Activated T-cell treated with anti-CD3 and anti-CD28 coated beads, Interleukin-2, amount 50 U/mL, for 72 hours (primary cell): ENCODE measurements at places on chromosomes 2 and 18.

DNA sequence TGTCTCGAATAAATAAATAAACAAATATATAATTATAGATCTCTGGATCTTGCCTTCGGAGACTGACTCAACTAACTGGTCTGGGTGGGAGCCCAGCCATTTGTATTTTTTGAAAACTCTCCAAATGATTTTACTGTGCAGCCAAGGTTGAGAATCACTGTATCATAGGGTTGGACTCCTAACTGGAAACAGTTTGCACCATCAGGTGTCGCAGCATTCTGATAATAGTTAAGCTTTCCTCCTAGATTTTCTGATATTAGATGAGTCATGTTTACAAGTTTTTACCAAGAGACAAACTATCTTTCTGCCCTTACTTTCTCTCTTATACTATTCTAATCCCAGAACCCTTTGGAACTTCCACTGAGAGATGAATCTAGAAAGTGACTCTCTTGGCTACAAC is 16.8 kb downstream of the IL37 start:
- no peaks in the 10 kb centered on the region for H3K4me1 ChIP-seq
- H3K36me3 ChIP-seq: no peaks in the 10 kb centered on the region
- DNase-seq: no peak

DNA sequence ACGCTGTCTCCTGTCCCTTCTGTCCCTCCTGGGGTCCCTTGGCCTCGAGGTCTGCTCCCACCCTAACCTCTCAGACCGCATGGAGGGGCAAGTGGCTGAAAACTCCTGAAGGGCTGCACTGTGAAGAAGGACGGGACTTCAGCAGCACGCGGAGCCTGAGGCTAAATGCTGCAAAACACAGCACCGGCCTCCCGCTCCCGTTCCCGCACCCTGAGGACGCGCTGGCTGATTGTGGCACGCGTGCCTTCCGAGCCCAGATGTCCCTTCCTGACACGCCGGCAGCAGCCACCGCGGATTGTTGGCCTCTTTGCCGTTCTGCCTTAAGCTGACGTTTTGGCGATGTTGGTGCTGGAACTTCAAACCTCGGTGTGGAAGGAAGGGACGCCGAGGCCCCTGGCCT is 125.9 kb upstream of the CTDP1 start:
- H3K36me3 ChIP-seq: no peaks in the 10 kb centered on the region
- no peaks in the 10 kb centered on the region for H3K27me3 ChIP-seq
- H3K4me3 ChIP-seq: no peak overlapping the region

DNA sequence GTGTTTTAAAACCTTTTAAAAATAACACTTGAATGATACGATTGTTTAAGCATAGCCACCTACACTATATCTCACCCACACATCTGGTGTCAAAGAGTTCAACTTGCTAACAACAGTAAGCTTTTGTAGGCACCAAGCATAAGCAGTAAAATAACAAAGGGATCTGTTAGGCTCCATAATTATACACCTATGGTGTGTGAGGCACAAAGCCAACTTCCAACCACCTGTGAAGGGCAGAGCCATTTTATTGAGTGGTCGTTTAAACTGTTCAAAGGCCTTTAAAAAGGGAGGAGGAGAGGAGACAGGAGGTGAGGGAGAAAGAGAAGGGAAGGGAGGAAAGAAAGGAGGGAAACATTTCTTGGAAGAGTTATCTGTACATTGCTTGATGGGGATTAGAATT is 27.9 kb downstream of the NEMP2 start:
- no peak overlapping the region for H3K4me3 ChIP-seq
- peaks cover 7% of the 10 kb centered on the region for H3K36me3 ChIP-seq
- H3K4me1 ChIP-seq: peaks cover 9% of the 10 kb centered on the region
- H3K27me3 ChIP-seq: no peaks in the 10 kb centered on the region
- peak overlapping the region; percentile 83 for H3K27ac ChIP-seq

DNA sequence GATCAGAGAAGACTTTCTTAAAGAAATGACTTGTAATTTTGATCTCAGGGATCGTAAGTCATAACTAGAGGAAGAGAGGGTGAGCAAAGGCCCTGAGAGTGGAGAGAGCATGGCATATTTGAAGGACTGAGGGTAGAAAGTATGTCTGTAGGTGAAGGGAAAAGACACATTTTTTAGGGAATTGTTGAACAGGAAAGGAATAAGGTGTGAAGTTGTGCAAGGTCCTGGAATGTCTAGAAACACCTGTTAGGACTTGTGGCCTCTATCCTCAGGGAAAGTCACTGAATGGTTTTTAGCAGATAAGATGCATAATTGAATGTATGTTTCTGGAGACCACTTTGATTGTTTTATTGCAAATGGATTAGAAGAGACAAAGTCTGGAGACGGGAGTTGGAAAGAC is 62.5 kb upstream of the ACTR3 start:
- no peak overlapping the region for H3K27ac ChIP-seq
- no peaks in the 10 kb centered on the region for H3K27me3 ChIP-seq
- H3K4me1 ChIP-seq: no peaks in the 10 kb centered on the region
- no peaks in the 10 kb centered on the region for H3K36me3 ChIP-seq
- no peak overlapping the region for H3K4me3 ChIP-seq

DNA sequence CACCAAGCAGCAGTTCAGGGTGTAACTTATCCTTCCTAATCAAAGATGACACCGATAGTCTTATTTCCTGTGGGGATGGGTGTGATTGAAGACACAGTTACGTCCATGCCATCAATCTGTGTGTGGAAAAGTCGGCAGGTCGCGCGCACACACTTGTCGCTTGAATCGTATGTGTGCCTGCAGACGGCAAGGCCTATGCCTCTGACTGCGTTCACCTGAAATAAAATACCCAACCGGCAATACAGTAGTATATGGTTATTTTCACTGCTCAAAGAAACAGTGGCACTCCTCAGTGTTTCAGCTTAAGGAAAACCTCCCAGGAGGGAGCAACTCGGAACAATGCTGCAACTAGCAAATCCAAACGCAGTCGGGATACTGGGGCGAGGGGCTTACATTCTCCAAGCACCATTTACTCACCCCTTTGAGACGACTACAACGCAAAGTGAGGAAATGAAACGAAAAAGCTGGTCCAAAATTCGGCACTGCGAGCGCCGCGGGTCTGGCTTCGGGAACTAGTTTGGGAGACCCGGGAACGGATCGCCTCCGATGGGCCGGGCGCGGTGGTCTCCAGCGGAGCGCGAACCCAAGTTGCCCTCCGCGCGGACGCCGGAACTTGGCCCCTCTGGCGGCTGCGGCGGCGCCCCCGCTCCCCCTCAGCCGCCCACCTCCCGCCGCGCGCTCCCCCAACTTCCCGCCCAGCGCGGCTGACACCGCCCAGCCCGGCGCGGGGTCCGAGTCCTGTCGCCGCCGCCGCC is 675 bp downstream of the PRKD3 start:
- peak overlapping the region; percentile 92 for H3K27ac ChIP-seq
- H3K4me1 ChIP-seq: peaks cover 43% of the 10 kb centered on the region
- peak; percentile 25 for DNase-seq
- peaks cover 2% of the 10 kb centered on the region for H3K36me3 ChIP-seq
- peaks cover 39% of the 10 kb centered on the region for H3K27me3 ChIP-seq

DNA sequence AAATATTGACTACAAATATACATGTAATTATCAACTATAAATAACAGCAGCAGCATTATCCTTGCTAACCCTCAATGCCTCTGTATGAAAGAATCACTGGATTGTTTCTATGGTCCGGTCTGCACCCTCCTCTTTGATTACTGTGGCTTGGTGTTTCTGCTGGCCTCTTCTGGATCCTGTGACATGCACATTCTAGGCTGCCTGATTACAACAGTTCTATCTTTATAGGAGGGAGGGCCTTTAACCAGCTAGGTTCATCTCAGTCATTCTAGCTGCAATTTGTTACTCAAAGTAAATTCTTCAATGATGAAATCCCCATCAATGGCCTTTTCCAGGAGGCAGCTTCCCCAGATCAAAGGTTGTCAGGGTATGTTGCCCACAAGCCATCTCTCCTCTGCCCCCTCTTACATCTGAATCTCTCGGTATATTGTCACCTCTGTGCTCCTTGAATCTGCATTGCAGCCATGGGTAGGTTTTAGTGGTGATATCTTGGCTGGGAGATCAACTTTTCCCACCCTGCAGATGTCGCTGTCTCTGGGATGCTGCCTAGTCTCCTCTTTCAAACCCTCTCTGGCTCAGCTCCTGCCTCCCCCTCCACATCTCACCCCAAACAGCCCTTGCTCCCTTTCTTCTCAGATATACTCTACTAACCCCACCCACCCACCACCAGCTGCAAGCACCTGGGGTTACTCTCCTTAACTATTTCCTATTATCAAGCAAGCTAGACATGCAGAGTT is 106.2 kb upstream of the BZW1 start:
- H3K36me3 ChIP-seq: peaks cover 3% of the 10 kb centered on the region
- H3K4me1 ChIP-seq: peaks cover 81% of the 10 kb centered on the region
- H3K4me3 ChIP-seq: no peak overlapping the region
- peak overlapping the region; percentile 6 for H3K27ac ChIP-seq
- DNase-seq: peak; percentile 19
- peaks cover 6% of the 10 kb centered on the region for H3K27me3 ChIP-seq

GRCh38 chr18:63963615-63964256 is 6.1 kb upstream of the SERPINB8 start:
- H3K4me3 ChIP-seq: no peak overlapping the region
- H3K27me3 ChIP-seq: peaks cover 5% of the 10 kb centered on the region
- no peaks in the 10 kb centered on the region for H3K4me1 ChIP-seq
- DNase-seq: peak; percentile 29

GRCh38 chr2:27765621-27766286 is 5.8 kb upstream of the MRPL33 start:
- no peaks in the 10 kb centered on the region for H3K36me3 ChIP-seq
- peak overlapping the region; percentile 10 for H3K27ac ChIP-seq
- peak overlapping the region; percentile 48 for H3K4me3 ChIP-seq
- peaks cover 13% of the 10 kb centered on the region for H3K4me1 ChIP-seq
- no peaks in the 10 kb centered on the region for H3K27me3 ChIP-seq

DNA sequence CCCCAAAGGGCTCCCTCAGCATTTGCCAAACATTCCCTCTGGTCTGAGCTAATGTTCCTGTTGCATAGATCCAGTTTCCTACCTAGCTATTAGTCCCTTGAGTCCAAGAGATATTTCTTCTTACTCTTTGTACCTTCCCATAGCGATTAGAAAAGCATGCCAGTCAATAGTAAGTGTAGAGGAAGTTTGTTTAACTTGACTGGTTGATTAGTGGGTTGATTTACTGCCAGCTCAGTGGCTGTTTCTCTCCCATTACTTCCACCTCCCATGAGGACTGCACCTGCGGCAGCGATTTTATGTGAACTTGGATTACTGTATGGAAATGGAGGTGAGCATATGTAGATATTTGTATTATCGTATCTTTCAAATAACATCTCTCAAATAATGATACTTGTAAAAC is 1748.4 kb upstream of the CELF4 start:
- H3K27ac ChIP-seq: no peak overlapping the region
- no peak overlapping the region for H3K4me3 ChIP-seq
- no peaks in the 10 kb centered on the region for H3K27me3 ChIP-seq
- no peak for DNase-seq
- no peaks in the 10 kb centered on the region for H3K36me3 ChIP-seq

GRCh38 chr2:159803235-159803962 is 5.4 kb upstream of the CD302 start:
- H3K27me3 ChIP-seq: peaks cover 15% of the 10 kb centered on the region
- peaks cover 24% of the 10 kb centered on the region for H3K36me3 ChIP-seq
- H3K4me3 ChIP-seq: no peak overlapping the region
- peaks cover 33% of the 10 kb centered on the region for H3K4me1 ChIP-seq
- H3K27ac ChIP-seq: no peak overlapping the region
- DNase-seq: no peak

DNA sequence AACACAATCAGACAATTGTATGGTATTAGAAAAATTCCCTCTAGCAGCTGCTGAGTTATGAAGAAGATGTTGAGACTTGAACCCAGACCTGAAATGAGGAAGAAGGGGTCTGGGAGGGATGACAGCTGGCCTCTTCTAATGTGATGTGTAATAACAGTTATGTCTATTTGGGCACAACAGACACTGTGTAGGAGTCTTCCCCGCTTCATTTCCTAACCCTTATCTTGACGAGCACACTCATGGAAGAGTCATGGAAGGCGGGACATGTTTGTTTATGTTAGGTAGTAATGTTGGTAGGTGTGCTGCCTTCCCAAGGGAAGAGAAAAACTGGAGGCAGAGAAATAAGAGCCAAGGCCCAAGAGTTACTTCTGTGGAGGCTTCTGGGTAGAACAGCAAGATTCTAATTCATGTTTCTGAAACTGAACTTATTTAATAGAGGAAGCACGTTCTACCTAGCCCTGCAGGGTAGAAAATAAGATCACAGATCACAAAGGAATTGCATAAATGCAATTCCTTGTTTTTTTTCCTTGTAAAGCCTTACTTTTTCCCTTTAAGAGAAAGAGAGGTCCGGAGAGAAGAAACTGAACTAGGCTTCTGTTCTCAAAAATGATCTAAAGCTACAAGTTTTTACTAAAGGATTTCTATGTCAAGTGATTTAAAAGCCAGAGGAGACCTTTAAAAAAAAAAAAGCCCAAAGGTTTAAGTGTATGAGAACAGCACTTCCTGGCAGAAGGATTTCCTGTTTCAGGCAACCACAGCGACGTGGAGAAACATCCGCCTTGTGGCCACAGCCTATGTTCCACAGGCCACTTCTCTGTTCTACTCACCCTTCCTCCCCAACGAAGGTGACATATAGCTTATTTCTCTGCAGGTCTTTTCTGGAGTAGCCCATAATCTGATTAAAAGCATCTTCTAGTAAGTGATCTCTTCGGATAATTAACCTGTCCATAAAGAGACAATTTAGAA is 68.5 kb upstream of the STK17B start:
- H3K4me1 ChIP-seq: peaks cover 90% of the 10 kb centered on the region
- peaks cover 14% of the 10 kb centered on the region for H3K36me3 ChIP-seq
- peak overlapping the region; percentile 94 for H3K4me3 ChIP-seq
- peak overlapping the region; percentile 96 for H3K27ac ChIP-seq
- DNase-seq: peak; percentile 88

DNA sequence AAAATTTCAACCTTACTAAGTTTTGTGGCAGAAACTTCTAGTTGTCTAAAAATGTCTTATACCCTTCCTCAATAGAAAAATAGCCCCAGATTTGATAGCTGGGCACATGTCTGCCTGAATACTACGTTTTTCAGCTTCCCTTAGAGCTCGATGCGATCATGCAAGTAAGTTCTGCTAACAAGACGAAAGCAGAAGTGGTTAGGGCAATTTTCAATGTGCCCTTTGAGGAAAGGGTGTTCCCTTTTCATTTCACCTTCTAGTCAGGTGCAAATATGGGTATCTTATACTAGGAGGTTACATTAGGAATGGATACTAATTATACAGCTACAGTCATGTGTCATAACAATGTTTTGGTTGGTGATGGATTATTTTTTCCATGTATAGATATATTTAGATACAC is 1572.1 kb upstream of the LRRTM1 start:
- H3K27me3 ChIP-seq: no peaks in the 10 kb centered on the region
- no peak for DNase-seq
- H3K4me3 ChIP-seq: no peak overlapping the region
- peaks cover 5% of the 10 kb centered on the region for H3K36me3 ChIP-seq
- H3K4me1 ChIP-seq: no peaks in the 10 kb centered on the region

DNA sequence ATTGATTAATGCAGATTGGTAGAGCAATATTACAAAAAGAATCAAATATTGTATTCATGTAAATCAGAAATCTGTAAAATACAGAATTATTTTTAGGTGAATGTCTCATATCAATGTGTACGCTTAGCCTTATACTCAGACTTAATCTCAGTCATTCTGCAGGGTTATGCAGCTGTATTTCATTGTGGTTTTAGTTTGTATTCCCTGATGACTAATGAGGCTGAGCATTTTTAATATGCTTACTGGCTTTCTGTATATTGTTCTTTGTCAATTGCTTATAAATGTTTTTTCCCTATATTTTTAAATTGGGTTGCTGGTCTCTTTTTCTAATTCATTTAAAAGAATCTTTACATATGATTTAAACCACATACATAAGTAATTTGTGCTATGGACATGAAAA is 50.1 kb downstream of the CDH19 start:
- H3K27me3 ChIP-seq: no peaks in the 10 kb centered on the region
- no peaks in the 10 kb centered on the region for H3K36me3 ChIP-seq
- H3K4me1 ChIP-seq: no peaks in the 10 kb centered on the region
